ENCODE measurements at places on chromosomes 16 and 17.

GRCh38 chr16:12157517-12158093 is 181.1 kb downstream of the SNX29 start:
- no peak for DNase-seq
- H3K4me1 ChIP-seq = peaks cover 25% of the 10 kb centered on the region
- H3K36me3 ChIP-seq = no peaks in the 10 kb centered on the region
- H3K27me3 ChIP-seq = no peaks in the 10 kb centered on the region
- H3K27ac ChIP-seq = no peak overlapping the region

- H3K4me3 ChIP-seq = no peak overlapping the region
- no peaks in the 10 kb centered on the region for H3K36me3 ChIP-seq
- no peaks in the 10 kb centered on the region for H3K27me3 ChIP-seq
- H3K27ac ChIP-seq = no peak overlapping the region
These were observed 26.2 kb downstream of the TEKT5 start for GRCh38 chr16:10668322-10669045.

DNA sequence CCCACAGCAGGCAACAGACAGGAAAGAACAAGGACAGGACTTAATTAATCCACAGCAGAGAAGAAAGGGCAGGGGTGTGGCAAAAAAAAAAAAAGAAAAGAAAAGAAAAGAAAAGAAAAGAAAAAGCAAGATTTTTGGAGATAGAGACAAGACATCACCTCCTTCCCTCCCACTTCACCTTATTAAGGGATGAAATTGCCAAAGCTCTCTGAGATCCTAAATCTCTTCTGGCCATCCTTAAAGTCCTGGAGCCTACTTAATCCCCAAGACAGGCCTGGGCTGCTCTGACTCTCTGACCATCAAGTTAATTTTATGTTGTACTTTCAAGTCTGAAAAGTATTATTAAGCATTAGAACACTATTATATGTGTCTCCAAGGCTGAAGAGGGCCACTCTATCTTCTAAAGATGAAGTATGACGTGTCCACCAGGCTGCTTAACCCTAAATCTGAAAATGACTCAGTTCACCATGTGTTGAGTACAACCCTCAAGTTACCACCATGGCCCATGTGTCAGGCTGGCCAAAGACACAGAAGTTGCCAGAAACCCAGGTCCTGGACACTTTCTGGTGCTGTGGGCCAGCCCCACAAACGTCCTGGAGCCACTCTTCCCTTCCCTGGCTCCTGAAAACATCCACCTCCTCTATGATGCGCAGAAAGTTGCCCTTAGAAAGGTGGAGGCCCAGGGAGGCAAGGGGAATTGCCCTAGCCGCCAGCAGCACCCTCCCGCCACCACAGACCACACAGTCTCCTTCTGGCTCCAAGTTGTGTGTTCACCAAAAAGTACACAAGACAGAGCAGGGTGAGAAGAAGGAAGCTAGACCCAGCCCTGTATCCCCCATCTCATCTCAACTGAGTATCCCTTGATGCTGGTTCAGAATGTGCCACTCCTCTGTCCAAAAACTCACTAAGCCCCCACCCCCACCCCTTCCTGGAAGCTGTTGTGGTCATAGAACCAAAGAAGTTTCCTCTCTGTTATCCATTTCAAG is 2.7 kb downstream of the SOCS1 start:
- no peak overlapping the region for H3K4me3 ChIP-seq
- H3K36me3 ChIP-seq = no peaks in the 10 kb centered on the region
- H3K27me3 ChIP-seq = no peaks in the 10 kb centered on the region

DNA sequence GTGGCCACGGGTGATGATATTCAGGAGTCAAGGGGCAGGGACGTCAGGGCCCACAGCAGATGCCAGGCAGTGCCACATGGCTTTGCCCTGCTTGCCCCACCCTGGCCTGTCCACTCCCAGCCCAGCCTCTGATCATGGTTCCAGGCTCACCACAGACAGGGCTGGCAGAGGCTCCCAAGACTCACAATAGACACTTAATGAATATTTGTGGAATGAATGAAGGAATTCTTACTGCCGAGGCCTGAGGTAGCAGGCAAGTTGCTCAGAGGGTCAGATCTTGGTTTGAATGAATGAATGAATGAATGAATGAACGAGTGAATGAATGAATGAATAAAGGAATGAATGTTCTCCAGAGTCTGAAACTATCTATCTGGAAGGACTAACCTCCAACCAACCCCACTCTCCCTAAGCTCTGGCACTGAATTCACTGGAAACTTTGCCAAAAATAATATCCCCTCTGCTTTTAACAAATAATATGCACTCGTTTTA is 60.9 kb downstream of the RAI1 start:
- DNase-seq = no peak
- no peaks in the 10 kb centered on the region for H3K27me3 ChIP-seq
- no peak overlapping the region for H3K4me3 ChIP-seq
- no peak overlapping the region for H3K27ac ChIP-seq
- H3K4me1 ChIP-seq = peaks cover 48% of the 10 kb centered on the region

DNA sequence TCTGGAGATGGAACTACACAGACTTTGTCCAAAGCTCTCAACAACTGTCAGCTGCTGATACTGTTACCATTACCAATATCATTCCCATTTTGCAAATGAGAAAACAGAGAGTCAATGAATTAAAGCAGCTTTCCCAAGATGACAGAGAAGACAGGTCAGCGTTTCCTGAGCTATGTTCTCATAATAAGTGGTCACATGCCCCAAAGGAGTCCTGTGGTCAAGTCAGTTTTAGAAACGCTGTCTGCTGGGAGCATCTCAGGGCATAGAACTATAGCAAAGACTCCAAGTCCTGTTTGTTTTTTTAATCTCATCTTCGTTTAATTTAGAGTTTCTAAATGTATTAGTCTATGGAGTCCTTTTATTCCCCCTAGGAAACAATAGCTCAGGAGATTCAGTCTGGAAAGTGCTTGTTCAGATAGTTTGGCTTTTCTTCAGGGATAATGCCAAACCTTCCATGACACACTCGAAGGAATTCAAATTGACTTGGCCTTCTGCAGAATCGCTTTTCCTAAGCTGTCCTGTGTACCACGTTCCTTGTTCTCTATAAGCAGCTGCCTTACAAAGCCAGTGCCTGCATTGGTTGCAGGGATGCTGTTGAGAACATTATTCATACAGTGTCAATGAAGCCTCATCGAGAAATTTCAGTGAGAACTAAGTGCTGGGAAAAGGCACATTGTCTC is 12.1 kb downstream of the CCDC42 start:
- H3K36me3 ChIP-seq = no peaks in the 10 kb centered on the region
- no peak for DNase-seq
- no peak overlapping the region for H3K27ac ChIP-seq
- no peak overlapping the region for H3K4me3 ChIP-seq
- H3K27me3 ChIP-seq = no peaks in the 10 kb centered on the region
- H3K4me1 ChIP-seq = no peaks in the 10 kb centered on the region

- no peak for DNase-seq
- H3K4me3 ChIP-seq = peak within 1 kb of the TSS; percentile 61
- no peaks in the 10 kb centered on the region for H3K36me3 ChIP-seq
- peaks cover 16% of the 10 kb centered on the region for H3K27me3 ChIP-seq
- peaks cover 14% of the 10 kb centered on the region for H3K4me1 ChIP-seq
- H3K27ac ChIP-seq = peak within 1 kb of the TSS; percentile 63
These were observed at the start of the genes CXCL16 and ZMYND15 for GRCh38 chr17:4739122-4740024. CXCL16 (minus strand) TSS chr17:4739928; CDS start chr17:4739339, 589 bp downstream. ZMYND15 (plus strand) TSS chr17:4739833; CDS start chr17:4740549, 716 bp downstream.

GRCh38 chr17:42675348-42675964 is 1.3 kb downstream of the PLEKHH3 start:
- H3K36me3 ChIP-seq = peaks cover 19% of the 10 kb centered on the region

GRCh38 chr16:68367030-68367429 is 56.2 kb downstream of the PRMT7 start:
- H3K27ac ChIP-seq = no peak overlapping the region
- H3K27me3 ChIP-seq = peaks cover 38% of the 10 kb centered on the region
- H3K36me3 ChIP-seq = no peaks in the 10 kb centered on the region
- H3K4me1 ChIP-seq = no peaks in the 10 kb centered on the region

DNA sequence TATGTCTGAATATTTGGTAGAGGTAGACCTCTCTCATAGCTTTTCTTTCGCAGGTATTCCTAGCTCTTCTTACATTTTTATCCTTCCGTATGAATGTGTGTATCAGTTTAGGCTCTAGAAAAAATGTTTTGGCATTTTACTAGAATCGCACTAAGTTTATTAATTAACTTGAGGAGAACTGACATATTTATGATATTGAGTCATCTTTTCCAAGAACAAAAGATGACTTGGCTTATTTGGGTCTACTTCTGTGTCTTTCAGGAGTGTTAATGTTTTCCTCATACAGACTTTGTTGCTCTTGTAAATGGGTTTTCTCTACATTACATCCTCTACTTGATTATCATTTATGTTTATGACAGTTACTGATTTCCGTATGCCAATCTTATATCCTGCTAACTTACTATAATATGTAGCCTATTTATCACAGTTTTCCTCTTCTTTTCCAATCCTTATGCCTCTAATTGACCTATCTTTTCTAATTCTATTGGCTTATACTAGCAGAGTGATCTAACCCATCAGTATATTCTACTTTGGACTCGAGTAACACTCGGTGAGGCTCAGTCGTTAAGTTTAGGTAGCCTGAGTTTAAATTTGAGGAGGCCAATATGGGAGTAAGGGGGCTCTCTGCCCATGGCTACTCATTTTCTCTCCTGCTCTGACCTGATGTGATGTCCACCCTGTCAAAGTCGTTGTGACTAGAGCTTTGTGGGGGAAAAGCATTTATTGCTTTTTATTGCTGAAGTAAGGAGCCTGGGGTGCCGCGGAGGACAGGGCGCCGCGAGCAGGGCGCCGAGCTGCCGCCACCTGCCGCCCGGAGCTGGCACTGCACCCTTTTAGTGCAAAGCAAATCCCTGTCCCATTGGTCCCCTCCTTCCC is 20.0 kb downstream of the ST6GALNAC1 start:
- no peak overlapping the region for H3K4me3 ChIP-seq
- peaks cover 5% of the 10 kb centered on the region for H3K27me3 ChIP-seq
- peaks cover 9% of the 10 kb centered on the region for H3K4me1 ChIP-seq
- no peak for DNase-seq
- H3K27ac ChIP-seq = peak overlapping the region; percentile 29
- H3K36me3 ChIP-seq = no peaks in the 10 kb centered on the region

DNA sequence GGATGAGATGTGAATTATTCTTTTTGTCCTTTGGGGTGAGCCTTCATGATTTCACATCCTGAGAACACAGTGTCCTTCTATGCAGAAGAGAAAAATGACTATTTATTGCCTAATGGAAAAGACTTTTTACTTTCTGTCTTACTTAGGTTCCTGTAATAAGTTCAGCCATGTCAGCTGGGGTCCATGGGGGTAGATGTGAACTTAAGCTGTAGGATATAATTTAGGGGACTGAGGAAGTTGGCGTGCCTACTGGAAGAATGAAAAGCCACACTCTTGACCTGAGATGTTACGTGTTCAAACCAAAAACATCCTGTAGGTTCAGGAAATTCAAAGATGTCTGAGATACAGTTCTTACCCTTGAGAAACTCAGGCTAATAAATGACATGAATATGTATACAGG is 660.5 kb downstream of the TOX3 start:
- peaks cover 11% of the 10 kb centered on the region for H3K4me1 ChIP-seq
- H3K27me3 ChIP-seq = no peaks in the 10 kb centered on the region
- no peaks in the 10 kb centered on the region for H3K36me3 ChIP-seq
- DNase-seq = no peak
- H3K27ac ChIP-seq = no peak overlapping the region

DNA sequence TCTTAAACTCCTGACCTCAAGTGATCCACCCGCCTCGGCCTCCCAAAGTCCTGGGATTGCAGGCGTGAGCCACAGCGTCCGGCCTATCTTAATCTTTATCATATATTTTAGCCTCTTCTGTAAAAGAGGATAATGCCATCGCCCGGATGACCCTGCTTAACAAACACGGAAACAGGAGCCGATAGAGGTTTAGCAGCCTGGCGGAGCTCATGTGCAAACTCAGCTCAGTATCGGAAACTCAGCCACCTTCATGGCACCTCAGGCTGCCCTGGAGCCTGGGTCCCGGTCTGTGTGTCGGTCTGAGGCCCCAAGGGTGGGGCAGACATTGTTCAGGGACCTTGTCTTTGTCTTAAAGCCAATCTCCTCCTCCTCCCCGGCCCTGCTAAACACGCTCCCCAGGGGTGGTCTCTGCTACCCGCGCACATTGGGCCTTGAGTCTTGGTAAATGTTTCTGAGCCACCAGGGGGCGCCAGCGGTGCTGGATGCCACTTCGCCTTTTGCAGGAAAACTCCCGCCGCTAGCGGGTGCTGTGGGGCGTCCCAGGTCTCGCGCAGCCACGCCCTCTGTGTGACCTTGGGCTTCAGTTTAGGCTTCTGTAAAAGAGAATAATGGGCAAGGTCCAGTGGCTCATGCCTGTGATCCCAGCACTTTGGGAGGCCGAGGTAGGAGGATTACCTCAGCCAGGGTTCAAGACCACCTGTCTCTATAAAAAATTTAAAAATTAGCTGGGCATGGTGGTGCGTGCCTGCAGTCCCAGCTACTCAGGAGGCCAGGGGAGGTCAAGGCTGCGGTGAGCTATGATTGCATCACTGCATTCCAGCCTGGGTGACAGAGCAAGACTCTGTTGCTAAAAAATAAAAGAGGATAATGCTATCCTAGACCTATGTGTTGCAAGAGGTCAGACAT is 2.7 kb downstream of the CETP start:
- no peaks in the 10 kb centered on the region for H3K4me1 ChIP-seq
- H3K36me3 ChIP-seq = no peaks in the 10 kb centered on the region
- H3K27ac ChIP-seq = no peak overlapping the region

GRCh38 chr16:83231729-83232128 is 576.0 kb upstream of the HSBP1 start:
- peaks cover 4% of the 10 kb centered on the region for H3K36me3 ChIP-seq
- no peak for DNase-seq
- no peaks in the 10 kb centered on the region for H3K4me1 ChIP-seq
- H3K4me3 ChIP-seq = no peak overlapping the region
- H3K27me3 ChIP-seq = no peaks in the 10 kb centered on the region

GRCh38 chr17:65139101-65139764 is 2.1 kb downstream of the RGS9 start:
- H3K27ac ChIP-seq = no peak overlapping the region
- peaks cover 24% of the 10 kb centered on the region for H3K27me3 ChIP-seq
- H3K4me1 ChIP-seq = peaks cover 5% of the 10 kb centered on the region
- no peaks in the 10 kb centered on the region for H3K36me3 ChIP-seq
- no peak for DNase-seq
- no peak overlapping the region for H3K4me3 ChIP-seq

DNA sequence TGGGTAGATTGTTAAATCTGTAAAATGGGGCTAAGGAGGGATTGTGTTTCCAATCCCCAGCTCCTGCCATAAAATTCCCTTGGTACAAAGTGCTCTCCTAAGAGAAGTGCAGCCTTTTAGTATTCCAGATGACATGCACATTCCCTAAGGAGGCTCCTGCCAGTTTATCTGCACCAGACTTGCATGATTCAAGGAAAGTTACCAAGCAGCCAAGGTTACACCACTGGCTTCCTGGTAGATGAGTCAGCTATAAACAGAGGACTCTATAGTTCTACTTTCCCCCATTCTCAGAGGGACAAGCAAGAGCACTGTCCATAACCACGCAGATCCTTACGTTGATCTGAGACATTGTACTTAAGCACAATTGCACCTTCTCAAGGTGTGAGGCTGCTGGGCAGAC is 1.9 kb downstream of the CALB2 start:
- DNase-seq = peak; percentile 71
- no peak overlapping the region for H3K27ac ChIP-seq
- H3K36me3 ChIP-seq = no peaks in the 10 kb centered on the region
- no peaks in the 10 kb centered on the region for H3K27me3 ChIP-seq
- H3K4me1 ChIP-seq = peaks cover 24% of the 10 kb centered on the region
